ENCODE measurements at places on chromosomes 5 and 9.

DNA sequence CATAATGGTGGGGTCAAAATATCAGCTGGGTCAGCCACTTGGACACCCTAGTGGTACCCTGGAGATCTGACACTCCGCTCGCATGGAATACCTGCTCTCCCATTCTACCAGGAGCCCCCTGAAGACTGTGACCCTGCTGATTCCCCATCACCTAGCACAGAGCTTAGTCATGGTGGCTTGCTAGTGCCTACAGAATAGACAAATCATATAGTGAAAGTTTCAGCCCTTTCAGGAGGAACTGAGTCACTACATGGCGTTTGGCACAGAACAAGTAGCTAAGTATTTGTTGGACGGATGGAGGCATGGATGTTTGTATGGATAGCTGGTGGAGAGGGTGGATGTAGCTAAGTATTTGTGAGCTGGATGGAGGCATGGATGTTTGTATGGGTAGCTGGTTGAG is 65.3 kb downstream of the LMX1B start:
- DNase-seq = no peak

DNA sequence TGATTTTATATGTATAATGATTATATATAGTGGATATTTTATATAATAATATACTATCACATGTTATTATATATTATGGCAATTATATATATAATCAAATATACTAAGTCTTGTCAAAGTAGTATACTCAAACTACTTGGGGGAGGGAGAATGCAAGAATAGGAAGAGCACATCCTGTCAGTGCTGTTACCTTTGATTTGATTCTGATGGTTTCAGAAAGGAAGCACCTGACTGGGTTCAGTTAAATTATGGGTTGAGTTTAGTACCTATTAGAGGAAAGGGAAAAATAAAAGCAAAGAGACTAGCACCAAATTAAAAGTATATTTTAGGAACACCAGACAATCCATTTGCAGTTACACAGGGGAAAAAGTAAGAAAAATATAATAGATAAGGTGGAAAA is 107.6 kb downstream of the GRIA1 start:
- no peak for DNase-seq

DNA sequence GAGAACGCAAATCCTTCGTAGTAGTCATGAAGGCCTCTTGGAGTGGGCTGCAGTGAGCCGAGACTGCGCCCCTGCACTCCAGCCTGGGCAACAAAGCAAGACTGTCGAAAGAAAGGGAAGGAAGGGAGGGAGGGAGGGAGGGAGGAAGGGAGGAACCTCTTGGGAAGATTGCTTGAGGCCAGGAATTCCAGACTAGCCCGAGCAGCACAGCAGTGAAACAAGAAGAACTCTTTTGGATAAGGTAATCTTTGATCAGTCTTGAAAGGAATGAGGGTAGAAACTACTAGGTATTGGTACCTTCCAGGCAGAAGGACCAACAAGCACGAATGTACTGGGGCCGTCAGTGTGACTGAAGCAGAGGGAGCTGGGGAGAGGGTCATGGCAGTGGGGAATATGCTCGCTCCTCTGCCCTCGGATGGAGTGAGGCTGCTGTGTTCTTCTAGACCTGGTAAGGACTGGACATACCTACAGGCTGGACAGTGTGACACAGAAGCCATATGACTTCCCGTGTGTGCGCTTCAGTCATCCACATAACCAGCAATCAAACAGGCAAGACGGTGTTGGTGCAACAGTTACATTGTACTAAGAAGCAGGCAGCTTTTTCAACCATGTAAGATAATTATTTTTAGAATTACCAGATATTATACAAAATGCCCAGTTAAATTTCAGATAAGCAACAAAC is 45.2 kb downstream of the P4HA2 start:
- DNase-seq = no peak

DNA sequence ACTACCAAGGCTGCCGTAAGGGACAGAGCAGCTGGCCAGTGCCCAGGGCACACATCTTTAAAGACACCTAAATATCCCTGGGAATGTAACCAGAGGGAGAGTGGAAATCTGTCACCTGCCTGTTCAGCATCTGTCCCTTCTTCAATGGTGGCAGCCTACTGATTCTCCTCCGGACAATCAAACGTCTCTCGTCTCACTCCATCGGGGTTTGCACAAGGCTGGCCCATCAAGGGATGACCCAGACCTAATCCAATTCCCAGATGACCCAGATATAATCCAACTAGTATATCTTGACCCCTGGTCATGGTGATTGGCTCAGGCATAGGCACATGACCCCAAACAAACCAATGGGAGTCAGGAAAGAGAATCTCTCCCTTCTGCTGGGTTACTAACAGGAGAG is 93.5 kb downstream of the HRH2 start:
- no peak for DNase-seq

GRCh38 chr5:55865831-55866230 is 14.7 kb downstream of the IL31RA start:
- no peak for DNase-seq

DNA sequence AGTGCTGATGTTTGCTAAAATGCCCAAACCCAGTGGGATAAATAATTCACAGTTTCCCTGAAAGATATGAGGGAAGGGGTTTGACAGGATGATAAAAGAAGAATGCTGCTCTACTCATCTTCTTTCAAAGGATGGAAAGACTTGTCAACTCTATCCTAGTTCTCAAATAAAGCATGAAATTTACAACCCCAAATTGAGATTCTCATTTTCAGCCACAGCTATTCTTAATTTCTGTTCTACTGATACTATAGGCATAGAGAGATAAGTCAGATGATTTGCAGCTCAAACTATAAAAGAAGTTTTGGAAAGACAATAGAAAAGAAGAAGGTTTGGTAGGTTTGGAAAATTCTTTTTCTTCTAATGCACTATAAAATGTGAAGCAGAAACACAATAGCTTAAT is 542.6 kb downstream of the CSNK1G3 start:
- no peak for DNase-seq

GRCh38 chr5:80170117-80170535 is 85.7 kb downstream of the SERINC5 start:
- DNase-seq = no peak

GRCh38 chr9:124815601-124816000 is 37.7 kb upstream of the WDR38 start:
- DNase-seq = no peak

GRCh38 chr9:128429513-128430086 is 8.9 kb downstream of the CERCAM start:
- no peak for DNase-seq

GRCh38 chr9:35664531-35665470 is at the start of gene ARHGEF39:
Gene ARHGEF39 (minus strand): TSS chr9:35665195. CDS start chr9:35665169, 26 bp downstream.
- DNase-seq = peak; percentile 68

All from NCI-H2227 treated with DMSO at 0.1 percent for 48 hours (cell line).